Central memory CD4-positive, alpha-beta T cell (primary cell): ENCODE measurements at places on chromosomes 3 and 15.

- no peak for DNase-seq
These were observed 252.6 kb upstream of the LYSMD4 start for GRCh38 chr15:99985878-99986277.

DNA sequence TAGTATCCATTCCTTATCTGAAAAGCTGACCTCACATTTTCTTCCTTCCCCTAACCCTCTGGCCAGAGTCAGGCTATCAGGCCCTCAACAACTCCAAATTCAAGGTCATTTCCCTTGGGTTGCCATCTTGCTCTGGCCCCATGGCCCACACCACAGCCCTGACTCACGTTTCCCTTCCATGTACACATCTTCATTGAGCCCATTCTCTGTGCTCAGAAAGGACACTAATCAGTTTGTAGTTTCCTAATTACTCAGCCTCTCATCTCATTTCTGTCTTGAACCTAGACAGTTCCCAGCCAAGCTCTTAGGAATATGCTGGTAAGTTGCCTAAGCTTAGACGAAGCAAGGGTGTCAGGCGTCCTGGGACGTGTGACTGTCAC is 14.9 kb downstream of the TGM5 start:
- no peak for DNase-seq

GRCh38 chr15:42092398-42093318 is 1.7 kb downstream of the PLA2G4D start:
- DNase-seq = no peak

DNA sequence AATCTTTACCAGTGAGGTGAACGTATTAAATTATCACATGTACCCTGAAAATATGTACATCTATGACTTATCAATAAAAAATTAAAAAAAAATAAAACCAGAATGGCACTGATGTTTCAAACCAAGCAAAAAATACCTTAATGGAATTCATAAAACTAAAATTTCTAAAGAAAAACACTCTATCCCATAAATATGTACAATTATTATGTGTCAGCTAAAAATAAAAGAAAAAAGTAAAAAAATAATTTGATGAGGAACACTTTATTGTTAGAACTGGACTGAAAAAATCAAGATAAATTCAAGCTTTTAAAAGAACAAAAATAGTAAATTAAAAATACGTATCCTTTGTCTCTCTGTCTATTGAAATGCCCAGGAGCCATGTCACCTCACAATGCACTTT is 63.1 kb downstream of the IL20RB start:
- no peak for DNase-seq

- DNase-seq = no peak
These were observed 144.2 kb upstream of the SNTN start for GRCh38 chr3:63508305-63508704.

GRCh38 chr3:185423178-185423577 is 60.2 kb downstream of the MAP3K13 start:
- no peak for DNase-seq

GRCh38 chr15:83106994-83107840 is at the start of gene TM6SF1:
Gene TM6SF1, plus strand, starts transcription at chr15:83107645. Its CDS starts 36 bp downstream, at chr15:83107681.
- DNase-seq = no peak

- DNase-seq = no peak
These were observed 72.2 kb downstream of the DZIP3 start for GRCh38 chr3:108661699-108662098.

- DNase-seq = no peak
These were observed 22.8 kb downstream of the MORF4L1 start for GRCh38 chr15:78895471-78895870.

GRCh38 chr15:53212785-53213184 is 422.6 kb upstream of the ONECUT1 start:
- DNase-seq = no peak

- DNase-seq = no peak
These were observed 15.2 kb upstream of the EID1 start for GRCh38 chr15:48862705-48863104.

GRCh38 chr3:55605443-55606236 is 118.5 kb upstream of the WNT5A start:
- DNase-seq = no peak

DNA sequence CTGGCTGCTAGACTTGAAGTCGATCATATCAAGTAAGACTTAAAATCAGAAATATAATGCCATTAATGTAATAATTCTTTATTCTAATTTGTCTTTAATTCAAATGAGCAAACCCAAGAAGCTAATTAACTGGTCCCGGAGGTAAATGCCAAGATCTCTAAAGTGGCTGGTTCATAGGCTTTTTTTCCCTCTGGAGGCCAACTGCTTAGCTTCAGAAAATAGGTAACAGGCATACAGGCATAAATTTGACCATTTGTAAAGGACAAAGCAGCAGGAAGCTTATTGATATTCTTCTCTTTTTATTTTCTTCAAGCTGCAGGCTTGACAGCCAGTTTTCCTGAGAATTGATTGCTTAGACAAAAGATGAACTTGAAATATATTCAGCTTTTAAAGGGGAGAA is 158.6 kb upstream of the RAP2B start:
- no peak for DNase-seq

DNA sequence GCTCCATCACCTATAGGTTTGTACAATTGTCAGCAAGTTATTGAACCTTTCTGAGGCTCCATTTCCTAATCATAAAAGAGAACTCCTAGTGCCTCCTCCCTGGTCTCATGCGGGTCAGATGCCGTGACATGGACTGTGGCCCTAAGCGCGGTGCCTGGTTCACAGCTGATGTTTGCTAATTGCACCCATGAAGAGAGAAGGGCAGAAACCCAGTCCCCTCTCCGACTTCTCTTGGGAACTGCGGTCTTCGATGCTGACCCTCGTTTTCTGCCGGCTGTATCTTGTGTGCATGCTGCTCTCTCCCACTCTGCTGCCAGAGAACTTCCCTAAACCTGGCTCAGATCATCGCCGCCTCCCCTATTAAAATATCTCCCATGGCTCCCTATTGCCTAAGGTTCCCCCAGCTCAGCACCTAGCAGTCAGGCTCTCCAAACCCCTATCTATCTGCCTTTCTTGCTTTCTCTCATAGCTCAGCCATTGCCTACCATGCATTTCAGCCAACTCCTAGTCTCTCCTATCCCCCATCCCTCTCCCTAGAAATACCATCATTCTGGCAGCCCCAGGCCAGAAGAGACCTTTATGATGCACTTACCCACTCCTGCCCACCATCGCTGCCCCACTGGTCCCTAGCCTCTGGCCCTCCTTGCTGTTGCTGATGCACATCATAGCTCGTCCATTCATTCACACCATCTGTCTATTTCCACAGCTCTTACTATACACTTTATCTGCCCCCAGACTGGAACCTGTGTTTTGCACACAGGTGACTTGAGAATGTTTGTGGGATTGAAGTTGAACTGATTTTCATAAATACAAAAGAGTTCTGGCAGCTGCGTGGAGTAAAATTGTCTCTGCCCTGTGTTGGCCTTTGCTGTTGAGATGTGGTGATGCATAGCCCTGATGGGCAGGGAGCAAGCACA is 6.6 kb downstream of the ISG20 start:
- DNase-seq = no peak

GRCh38 chr3:171186383-171186782 is 159.9 kb upstream of the SLC2A2 start:
- DNase-seq = no peak

GRCh38 chr3:102083473-102083872 is 234.2 kb downstream of the NFKBIZ start:
- DNase-seq = no peak

GRCh38 chr15:29182590-29182989 is 87.0 kb downstream of the NSMCE3 start:
- no peak for DNase-seq

- DNase-seq = no peak
These were observed 97.6 kb downstream of the FRMD4B start for GRCh38 chr3:69288161-69288895.

DNA sequence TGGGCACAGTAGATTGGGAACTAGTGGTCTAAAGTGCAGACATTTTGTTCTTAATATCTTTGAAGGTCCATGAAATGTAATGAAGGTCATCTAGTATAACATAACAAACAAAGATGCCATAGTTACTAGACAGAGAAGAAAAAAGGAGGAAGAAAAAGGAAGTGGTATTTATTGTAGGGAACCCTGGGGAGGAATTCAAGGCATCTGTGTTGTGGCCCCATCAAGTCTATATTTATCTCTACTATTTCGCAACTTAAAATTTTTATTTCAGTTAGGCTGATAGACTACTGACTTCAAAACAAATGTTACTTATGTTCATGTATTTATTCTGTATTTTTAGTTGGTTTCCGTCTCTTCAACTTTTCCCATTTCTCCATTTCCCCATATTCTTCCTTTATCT is 48.9 kb upstream of the ZDHHC23 start:
- DNase-seq = no peak

GRCh38 chr3:14404631-14405359 is 2.4 kb downstream of the SLC6A6 start:
- DNase-seq = no peak
